Activated naive CD4-positive, alpha-beta T cell treated with anti-CD3 and anti-CD28 coated beads, Interleukin-2, amount 10 ng/mL, durations not matched to agents 7 days and 5 days (primary cell): ENCODE measurements at places on chromosomes 6 and 20.

DNA sequence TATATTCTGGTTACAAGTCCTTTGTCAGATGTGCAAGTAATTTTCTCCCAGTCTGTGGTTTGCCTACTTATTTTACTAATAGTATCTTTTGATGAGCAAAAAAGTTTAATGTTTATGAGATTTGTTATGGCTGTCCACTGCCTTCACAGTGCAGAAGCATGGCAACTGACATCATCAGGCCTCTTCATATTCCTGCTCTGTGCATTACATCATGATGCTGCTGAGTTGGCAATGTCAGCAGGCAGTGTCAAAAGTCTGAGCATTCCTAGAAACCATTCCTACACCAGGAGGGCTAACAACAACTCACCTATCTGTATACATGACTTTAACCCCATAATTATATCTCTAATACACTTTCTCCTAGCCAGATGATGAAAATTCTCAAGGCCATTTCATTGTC lies 10.8 kb upstream of the OR2B2 start:
- no peak for DNase-seq

DNA sequence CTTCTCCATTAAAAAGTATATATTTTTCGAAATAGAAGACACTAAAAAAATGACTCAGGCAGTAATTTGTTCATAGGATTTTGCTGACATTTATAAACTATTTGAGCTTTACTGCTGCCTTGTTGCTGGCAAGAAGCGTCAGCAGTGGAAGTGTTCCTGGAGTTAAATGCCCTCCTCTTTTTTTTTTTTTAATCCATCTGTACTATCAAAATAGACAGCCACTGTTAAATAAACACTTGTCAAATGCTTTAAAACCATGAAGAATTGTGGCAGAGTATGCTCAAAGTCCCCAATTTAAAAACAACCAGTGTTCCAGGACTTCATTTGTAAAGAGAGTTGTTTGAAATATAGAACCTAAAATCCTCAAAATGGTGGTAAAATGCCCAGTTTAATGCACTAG lies 253.8 kb downstream of the NKAIN2 start:
- DNase-seq: no peak

- peak; percentile 22 for DNase-seq
Measured at GRCh38 chr20:8213831-8214587, 81.9 kb downstream of the PLCB1 start.

DNA sequence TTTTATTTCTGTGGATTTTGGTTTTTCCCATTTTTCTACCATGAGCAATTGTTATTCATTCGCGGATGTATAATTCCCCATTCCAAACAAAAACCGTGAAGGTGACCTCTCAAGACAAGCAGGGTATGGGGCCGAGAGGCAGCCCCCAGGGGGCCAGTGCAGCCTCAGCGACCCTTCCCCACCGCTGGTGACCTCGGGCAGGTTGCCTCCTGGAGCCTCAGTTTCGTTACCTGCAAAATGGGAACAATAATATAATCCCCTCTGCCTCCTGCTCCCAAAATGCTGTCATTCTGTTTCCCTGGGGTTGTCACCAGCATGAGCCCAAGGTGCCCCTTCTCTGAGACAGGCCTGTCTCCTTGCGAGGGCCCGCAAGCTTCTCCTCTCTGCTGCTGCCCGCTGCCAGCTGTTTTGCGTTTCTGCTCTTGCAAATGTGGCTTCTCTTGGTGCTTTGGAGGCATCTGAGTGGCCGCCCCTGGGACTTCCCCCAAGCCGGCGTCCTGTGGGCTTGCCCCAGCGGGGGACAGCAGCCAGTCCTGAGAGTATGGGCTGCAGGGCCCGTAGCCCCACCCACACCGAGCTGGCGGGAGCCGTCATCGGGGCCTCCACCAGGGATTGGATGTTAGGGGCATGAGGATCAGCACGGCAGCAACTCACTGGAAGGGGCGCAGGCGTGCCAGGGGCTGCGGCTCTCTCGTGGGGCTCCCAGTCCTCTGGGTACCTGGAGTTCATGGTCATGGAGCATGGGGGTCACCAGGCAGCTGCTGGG lies 161.9 kb downstream of the TAF4 start:
- no peak for DNase-seq

- no peak for DNase-seq
Measured at GRCh38 chr6:167576828-167577503, 249.7 kb upstream of the AFDN start.

- no peak for DNase-seq
Measured at GRCh38 chr20:13676682-13677081, 38.0 kb upstream of the TASP1 start.

- no peak for DNase-seq
Measured at GRCh38 chr6:49384904-49385303, 78.1 kb downstream of the MMUT start.

GRCh38 chr6:5086294-5086890 lies 1.3 kb downstream of the PPP1R3G start:
- no peak for DNase-seq

- no peak for DNase-seq
Measured at GRCh38 chr6:16595514-16596120, 165.6 kb downstream of the ATXN1 start.

DNA sequence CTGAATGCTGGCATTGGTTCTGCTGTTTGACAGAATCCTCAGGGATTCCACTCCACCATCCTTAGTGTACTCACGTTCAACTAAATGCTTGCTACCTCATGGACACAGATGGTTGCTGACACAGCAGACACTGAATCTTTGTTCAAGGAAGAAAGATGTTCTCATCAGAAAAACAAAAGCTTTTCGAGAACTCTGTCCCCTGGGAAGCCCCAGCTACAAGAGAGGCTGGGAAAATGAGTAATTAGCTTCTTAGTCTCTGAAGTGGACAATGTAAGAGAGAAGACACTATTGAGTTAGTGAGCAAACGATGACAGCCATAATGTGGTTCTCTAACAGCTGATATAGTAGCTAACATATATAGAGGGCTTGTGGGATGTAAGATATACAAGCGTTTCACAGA lies 30.9 kb upstream of the ENPP5 start:
- no peak for DNase-seq

GRCh38 chr20:50628332-50628731 lies 63.0 kb downstream of the RIPOR3 start:
- no peak for DNase-seq

DNA sequence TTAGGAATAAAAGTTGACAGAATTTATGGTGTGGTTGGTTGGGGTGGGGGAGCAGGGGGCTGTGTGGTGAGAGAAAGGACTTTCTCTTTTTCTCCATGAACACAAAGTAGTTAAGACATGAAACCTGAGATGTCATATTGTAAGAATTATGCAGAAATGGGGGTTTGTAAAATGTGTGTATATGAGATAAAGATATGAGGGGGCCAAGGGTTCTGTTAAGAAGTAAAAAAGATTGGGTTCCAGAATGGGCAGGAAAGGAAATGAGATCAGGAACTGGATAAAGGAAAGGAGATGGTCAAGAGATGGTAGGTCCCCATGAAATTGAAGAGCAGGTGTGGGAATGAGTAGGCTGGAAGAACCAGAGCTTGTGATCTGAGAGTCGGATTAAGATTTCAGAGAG lies 9.7 kb downstream of the RNF146 start:
- DNase-seq: no peak

DNA sequence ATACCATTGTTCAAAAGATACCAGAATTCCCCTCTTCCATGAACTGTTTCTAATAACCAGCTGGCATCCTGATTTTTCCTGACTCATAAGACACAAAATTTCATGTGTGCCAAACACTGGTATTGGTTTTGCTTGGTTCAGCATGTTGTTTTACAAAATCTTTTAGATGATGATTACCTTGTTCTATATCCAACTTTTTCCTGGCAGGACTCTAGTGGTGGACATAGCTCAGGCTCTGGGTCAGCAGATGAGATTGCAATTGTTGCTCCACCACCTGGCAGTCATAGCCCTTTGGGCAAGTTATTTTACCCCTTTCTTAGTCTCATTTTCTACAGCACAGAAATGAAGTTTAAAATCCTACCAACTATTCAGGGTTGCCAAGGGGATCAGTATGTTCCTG lies 6.2 kb downstream of the TRIM38 start:
- DNase-seq: no peak

- DNase-seq: no peak
Measured at GRCh38 chr6:106084106-106084988, 1.8 kb upstream of the PRDM1 start.

GRCh38 chr6:40909811-40910210 lies 129.2 kb downstream of the UNC5CL start:
- no peak for DNase-seq

GRCh38 chr6:149433881-149434280 lies 33.8 kb downstream of the SUMO4 start:
- DNase-seq: no peak

DNA sequence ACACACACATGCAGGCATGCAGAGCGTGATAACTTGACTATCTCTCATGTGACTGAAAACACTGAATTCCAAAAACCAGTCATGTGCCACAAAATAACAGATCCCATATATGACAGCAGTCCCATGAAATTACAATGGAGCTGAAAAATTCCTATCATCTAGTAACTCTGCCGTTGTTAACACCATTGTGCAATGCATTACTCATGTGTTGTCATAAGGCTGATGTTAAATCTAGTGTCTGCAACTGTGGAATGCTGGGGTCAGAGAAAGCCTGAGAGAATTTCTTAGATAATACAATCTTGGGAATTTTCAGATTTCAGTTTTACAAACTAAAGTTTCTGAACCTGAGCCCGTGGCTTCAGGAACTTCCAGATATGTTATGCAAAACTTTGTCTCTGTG lies 70.2 kb downstream of the LYRM4 start:
- DNase-seq: no peak

DNA sequence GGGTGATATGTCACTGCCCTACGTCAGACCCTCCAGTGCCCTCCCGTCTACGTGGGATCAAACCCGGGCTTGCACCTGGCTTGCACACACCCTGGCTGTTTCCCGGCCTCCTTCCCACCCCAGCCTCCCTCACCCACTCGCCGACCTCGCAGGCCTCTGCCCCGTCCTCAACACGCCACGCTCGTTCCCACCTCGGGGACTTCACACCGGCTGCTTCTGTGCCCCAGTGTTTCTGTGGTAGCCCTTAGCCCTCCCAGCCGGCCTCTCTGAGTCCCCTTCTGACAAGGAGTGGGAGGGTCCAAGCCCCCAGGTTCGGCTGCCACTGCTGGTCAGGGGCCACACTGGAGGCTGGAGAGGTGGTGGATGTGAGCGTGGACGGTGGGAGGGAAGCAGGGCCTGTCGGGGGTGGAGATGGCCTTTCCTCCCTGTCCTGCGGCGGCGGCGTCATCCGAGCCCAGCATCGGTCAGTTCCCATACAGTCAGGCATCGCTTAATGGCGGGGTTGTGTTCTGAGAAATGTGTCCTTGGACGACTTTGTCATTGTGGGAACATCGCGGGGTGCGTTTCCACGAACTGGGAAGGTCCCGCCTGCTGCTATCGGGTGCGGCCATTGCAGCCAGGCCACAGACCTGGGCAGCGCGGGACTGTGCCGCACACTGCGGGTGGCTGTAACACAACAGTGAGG lies 11.4 kb upstream of the KIF25 start:
- DNase-seq: no peak
